ENCODE measurements at places on chromosomes 2 and 18.
A peak's percentile ranks its signal among the peaks of the same experiment; 100 is the strongest.

DNA sequence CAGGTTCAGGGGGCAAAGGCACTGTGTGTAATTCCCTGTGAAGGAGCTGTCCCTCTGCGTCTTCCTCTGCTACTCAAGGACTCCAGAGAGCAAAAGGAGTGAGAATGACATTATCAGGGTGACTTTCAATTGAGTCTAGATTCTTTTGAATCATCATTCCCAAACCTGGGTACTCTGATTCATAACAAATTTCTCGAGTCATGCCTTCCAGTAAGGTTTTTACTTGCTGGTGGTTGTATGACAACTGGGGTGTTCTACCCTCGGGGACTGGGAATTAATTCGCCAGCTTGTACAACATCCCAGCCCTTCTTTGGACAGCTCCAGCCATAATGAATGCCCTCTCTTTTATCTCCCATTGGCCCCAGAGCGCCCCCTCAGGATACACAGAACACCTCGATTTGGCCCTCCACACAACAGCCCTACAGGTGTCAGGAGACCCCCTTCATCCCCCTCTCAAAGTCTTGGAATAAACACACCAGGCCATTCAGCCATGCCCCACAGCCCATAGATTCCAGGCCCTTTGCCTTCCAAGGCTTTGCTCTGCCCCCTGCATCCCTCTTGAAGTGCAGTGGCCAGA, 254.5 kb downstream of the KLHL29 start:
- no peak for DNase-seq

- no peak for DNase-seq
Observed at GRCh38 chr2:112841295-112842044, 4.9 kb upstream of the IL1B start.

DNA sequence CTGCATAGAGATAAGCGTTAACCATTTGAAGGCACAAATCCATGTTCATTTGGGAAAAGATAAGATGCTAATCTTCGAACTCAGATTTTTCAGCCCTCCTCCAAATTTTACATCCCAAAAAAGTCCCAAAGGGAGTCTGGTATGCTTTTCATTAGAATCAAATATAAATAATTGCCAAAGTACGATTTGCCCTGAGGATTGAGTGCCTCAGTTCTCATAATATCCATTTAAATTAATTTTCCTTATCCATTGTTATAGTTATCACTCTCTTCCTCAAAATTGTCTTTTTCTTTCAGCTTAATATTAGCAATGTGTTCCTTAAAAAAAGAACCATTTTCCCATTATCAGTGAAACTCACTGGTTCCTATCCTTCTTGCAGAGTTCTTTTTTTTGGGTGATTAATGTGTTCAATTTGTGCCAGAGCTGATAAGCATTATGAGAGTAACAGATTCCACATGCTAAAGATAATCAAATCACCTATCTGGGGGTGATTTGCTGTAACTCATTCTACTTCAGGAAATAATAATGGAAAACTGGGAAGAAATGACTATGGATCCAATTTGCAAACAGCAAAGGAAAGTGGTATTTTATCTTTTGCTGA, 686 bp downstream of the HNMT start:
- no peak for DNase-seq

- no peak for DNase-seq
Observed at GRCh38 chr2:36068086-36068485, 287.5 kb upstream of the CRIM1 start.

GRCh38 chr18:46315161-46315560, 211.0 kb downstream of the HAUS1 start:
- no peak for DNase-seq

GRCh38 chr2:197878792-197879191, 74.4 kb downstream of the PLCL1 start:
- no peak for DNase-seq

DNA sequence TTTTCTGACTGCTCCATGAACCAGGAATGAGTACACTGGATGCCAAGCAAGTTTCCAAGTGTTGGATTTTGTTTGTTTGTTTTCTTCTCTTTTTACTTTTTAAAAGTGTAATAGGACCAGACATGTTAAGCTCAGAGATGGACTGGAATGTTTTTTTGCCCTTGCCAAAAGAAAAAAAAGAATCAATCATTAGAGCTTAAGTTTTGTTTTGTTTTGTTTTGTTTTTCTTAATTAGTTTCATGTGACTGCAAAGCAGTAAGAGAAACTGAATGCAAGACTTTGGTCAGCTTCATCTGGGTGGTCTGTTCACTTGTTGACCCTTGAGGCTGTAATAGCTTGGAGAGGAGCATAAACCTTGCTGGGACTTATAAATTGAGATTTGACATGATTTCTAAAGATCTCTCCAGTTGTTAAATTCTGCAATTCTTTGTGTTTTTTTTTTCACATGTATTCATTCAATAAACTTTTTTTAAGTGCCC, 42.4 kb upstream of the SLC1A4 start:
- DNase-seq: no peak

DNA sequence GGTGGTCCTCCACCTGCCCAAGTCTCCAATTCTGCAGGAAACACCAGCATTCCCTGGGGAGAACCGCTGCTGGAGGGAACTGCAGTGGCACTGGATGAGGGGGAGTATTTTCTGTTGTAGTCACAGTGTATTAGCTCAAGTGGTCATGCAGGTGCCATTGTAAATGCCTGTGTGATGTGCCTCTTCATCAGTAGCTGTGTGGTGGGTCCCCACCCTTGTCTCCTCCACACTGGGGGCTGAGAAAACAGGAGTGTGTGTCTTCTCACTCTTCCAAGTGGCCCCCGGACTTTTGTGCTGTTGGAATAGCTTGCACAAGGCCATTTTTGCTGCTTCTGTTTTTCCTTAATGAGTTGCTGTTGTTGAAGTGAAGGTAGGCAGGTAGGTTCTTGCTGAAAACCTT, 8.7 kb downstream of the NCK2 start:
- DNase-seq: no peak

DNA sequence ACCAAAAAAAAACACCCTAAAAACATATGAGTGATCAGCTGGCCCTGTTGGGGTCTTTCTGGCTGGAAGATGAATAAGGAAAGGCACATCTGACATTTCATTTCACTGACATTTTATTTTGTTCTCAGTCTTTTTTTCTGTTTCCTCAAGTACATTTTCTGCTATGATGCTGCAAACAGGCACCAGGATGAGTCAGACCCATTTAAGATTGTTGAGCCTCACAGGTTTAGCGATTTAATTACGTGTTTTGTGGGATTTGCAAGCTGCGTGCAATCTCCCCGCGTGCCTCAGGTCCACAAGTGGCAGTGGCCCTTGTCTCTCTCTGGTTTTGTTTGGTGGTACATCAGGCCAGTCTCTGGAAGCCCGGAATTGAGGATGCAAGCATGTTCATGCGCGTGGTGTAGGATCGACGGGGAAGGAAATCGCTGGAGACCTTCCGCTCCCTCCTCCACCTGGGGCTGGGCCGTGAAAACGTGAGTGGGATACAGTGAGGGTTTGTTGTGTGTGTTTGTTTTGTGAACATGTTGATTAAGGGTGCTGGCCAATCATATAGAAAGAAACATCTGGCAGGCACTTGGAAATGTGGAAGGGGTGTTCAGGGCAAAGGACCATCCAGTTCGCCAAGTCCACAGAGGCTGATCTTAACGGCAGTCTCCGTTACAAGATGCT, 120.2 kb upstream of the ZNF516 start:
- DNase-seq: no peak

DNA sequence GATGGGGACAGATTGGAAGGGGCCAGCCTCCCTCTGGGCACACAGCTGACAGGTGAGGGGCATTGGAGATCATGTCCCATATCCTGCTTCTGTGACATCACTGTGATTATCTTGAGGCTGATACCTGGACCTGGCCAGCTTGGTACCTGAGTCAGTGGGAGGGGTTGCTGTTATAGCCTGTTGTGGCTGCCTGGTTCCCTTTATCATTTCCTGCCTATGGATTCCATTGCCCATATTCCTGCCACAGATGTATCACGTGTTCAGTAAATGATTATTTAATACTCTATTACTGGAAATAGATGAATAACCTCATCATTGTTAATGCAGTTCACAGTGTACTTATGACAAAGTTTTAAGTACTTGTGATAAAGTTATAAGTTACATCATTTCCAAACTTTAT, 7.8 kb upstream of the SCYGR1 start:
- DNase-seq: no peak

- no peak for DNase-seq
Observed at GRCh38 chr18:54150226-54150625, 74.2 kb downstream of the MBD2 start.

DNA sequence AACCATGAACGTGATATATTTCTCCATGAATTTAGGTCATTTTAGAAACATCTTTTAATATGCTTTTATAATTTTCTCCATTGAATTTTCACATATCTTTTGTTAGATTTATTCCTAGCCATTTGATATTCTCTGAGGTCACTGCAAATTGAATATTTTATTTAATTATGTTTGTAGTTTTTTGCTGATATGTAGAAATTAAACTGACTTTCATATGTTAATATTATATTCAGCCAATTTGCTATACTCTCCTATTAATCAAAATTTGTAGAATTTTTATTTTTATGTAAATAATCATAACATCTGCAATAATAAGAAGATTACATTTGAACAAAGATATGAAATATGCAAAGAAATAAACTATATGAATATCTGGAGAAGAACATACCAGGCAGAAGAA, 46.9 kb downstream of the RMDN2 start:
- no peak for DNase-seq

GRCh38 chr2:220962556-220962955, 609.5 kb downstream of the EPHA4 start:
- DNase-seq: no peak

DNA sequence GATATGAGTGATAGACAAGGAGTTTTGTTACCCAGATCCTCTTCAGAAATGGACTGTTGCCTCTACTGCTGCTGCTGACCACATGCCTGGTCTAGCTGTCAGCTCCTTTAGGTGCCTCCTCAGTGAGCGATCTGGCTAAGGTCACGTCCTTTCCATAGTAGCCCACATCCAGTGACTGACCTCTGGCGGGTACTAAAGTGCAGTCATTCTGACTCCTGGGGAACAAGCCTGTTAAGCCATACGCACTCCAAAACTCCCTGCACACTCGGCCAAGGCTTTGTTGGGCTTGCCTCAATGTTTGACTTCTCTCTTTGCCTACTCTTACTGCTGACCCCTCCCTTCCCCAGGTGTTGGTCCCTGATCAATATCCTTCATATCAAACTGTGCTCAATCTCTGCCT, 685.2 kb downstream of the IRS1 start:
- DNase-seq: no peak

- DNase-seq: no peak
Observed at GRCh38 chr2:66698091-66698490, 263.2 kb downstream of the MEIS1 start.

- DNase-seq: peak; percentile 60
Observed at GRCh38 chr2:135916207-135916606, 40.0 kb upstream of the MCM6 start.

DNA sequence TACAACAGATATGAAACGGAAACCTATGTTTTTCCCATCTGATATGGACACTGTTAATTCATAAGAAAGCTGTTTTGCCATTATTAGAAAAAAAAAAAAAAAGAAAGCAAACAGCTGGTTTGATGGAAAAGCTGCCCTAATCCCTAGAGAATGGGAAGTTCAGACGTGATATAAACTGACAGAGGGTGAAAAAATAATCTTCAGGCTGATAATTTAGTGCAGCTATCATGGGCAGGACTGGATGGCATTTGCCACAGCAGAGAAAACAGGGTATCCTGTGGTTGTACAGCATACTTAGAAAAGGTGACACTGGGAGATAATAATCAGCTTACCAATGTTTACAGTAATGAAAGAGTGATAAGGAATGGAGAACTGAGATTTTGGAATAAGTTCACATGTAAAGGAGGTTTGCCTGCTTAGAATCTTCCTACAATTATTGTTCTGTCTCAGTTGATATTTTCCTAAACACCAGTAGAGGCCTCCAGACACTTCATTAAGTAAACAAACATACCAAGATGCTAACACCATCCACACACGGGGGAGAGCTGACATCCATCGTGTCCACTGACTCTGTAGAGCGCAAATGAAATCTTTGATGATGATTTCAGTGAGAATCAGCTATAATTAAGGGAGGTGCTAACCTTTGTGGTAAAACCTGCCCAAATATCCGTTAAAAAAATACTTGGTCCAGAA, 211.6 kb upstream of the MMADHC start:
- DNase-seq: no peak

GRCh38 chr2:49598231-49598630, 443.9 kb upstream of the FSHR start:
- no peak for DNase-seq

- DNase-seq: peak; percentile 27
Observed at GRCh38 chr2:203804070-203804469, 63.5 kb upstream of the CTLA4 start.
